ENCODE measurements at places on chromosomes 3 and 15.

DNA sequence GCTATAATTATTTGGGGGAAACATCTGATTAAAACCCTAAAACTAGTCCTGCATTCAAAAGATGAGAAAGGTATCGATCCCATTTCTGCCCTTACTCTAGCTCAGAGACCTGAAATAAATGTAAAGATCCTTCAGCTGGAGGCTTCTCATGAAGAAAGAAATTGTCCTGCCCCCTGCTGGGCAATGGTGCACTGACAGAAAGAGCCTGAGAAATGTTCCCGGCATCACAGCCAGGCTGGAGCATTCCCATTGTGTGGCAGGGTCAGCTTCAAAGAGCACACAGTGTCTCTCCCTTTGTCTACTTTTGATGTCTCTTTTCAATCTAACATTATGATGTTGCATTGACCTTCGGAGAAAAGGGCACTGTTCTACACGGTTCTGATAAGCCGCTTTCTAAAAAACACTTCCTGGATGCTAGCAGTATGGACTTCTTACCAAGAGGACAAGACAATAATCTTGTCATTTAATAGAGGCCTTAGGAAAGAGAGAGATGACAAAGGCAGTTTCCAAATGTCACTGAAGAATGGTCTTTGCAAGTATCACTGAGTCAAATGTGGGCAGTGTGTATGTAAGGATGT lies 287.5 kb downstream of the MAGI1 start:
- peak; percentile 64 for DNase-seq

- peak; percentile 20 for DNase-seq
These were observed 1.2 kb upstream of the ST8SIA2 start for GRCh38 chr15:92392462-92392861.

DNA sequence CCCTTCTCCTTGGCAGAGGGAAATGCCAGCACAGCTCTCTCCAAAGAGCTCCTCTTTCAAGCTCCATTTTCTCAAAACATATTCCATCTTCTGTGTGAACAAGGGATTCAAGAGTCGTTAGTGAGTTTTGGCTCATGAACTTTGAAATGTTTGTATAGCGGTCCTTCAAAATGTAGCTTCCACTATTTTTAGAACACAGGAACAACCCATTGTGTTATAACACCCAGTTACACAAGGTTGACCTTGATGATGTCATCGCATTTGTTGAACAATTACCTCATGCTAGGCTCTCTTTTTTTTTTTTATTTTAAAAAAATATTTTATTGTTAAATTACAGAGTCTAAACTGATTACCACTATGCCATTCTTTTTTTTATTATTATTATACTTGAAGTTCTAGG lies 251.7 kb downstream of the THSD4 start:
- peak; percentile 46 for DNase-seq

DNA sequence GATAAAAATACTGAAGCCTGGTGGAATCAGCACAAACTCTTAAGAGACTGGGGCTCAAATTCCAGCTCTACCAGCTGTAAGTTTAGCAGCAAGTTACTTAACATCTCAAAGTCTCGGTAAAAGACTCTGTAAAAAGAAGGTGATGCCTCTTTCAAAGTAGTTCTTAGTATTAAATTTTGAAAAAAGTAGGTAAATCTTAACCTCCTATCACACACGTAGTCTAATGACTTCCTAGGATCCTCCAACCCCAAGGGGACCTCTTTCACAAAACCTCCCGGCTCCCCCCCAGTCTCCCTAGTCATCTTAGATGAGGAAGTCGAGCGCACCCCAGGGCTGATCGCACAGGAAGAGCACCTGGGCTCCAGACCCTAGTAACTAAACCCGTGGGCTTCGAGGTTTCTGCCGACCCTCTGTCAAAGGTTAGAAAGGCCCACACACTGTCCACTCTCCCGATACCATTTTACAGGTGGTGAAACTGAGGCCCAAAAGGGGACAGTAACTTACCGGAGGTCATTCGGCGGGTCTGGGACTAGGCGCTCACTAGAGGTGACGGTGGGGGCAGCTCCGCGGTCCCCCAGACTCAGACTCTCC lies 427 bp downstream of the MBD4 start:
- DNase-seq, result peak; percentile 45

GRCh38 chr3:168877899-168878298 lies 782.2 kb upstream of the GOLIM4 start:
- no peak for DNase-seq

GRCh38 chr3:14829811-14830210 lies 11.0 kb downstream of the FGD5 start:
- no peak for DNase-seq

Data from lung (tissue), 17 donors.